ENCODE measurements at places on chromosomes 5 and 9. TPM values are rescaled to one million over a fixed set of nuclear protein-coding genes. Genes with fewer than 3 reads are reported as not detected.

- H3K4me3 ChIP-seq: no peak overlapping the region
- no peaks in the 10 kb centered on the region for H3K36me3 ChIP-seq
- peaks cover 4% of the 10 kb centered on the region for H3K27me3 ChIP-seq
These were observed 66.2 kb downstream of the PLPPR1 start for GRCh38 chr9:101094686-101095085.

DNA sequence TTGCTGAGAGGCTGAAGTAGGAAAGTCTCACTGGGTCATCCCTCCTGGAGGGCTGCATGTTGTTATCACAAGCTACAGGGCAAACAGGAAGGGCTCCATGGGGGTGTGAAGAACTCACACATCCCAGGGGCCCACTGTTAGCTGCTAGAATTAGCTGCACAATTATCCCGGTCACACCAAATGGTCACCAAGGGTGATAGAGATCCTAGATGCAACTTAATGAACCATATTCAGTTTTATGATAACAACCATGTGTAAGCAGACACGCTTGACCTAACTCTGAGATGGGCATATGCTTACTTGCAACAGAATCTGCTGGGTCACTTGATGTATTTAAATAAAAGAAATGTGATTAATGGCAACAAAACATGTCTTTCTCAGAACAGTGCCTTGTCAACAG lies 143.5 kb upstream of the C6 start:
- no peak overlapping the region for H3K27ac ChIP-seq
- no peaks in the 10 kb centered on the region for H3K4me1 ChIP-seq
- no peaks in the 10 kb centered on the region for H3K36me3 ChIP-seq
- H3K27me3 ChIP-seq: no peaks in the 10 kb centered on the region
- no peak for DNase-seq

DNA sequence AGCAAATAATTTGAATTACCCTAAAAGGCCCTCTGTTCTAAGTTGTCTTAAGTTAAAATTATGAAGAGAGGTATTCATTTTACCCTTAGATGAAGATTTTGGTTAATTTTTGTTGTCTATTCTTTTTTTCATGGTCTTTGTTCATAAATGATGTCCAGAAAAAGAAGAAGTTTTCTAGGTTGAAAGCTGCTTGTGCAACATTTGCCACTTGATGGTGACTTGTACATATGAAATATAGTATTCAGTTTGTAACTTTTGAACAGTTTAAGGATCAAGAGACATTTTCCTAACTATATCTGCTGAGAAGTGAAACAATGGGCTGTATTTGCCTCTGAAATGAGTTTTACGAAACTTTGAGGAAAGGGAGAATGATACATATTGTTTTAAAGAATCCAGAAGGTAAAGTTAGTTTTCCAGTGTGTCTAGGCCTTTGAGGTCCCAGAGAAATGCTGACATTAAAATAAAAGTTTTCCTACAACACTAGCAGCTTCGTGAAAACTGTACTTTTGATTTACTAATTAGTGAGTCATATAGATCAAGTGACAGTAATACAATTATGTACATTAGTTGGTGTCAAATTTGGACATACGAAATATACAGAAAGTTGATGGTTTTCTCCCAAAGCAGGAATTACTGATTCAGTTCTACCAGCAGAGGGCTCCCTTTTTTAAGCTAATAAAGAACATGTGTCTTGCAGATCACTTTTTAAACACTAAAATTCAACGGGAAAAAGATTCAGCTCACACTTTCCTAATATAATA lies 70.5 kb downstream of the PIK3R1 start:
- peaks cover 63% of the 10 kb centered on the region for H3K4me1 ChIP-seq
- no peaks in the 10 kb centered on the region for H3K27me3 ChIP-seq

- no peak overlapping the region for H3K27ac ChIP-seq
- H3K27me3 ChIP-seq: peaks cover 15% of the 10 kb centered on the region
- H3K36me3 ChIP-seq: peaks cover 2% of the 10 kb centered on the region
- peaks cover 4% of the 10 kb centered on the region for H3K4me1 ChIP-seq
These were observed 113.2 kb downstream of the STK32A start for GRCh38 chr5:147348046-147348445.

- no peaks in the 10 kb centered on the region for H3K27me3 ChIP-seq
- H3K4me1 ChIP-seq: peaks cover 6% of the 10 kb centered on the region
- H3K4me3 ChIP-seq: no peak overlapping the region
- H3K27ac ChIP-seq: no peak overlapping the region
These were observed 200.8 kb upstream of the MEF2C start for GRCh38 chr5:89083791-89084190.

Gene PPP1R26
- 19.5 TPM for total RNA-seq

GRCh38 chr5:22754155-22754554 lies 99.0 kb downstream of the CDH12 start:
- H3K4me3 ChIP-seq: no peak overlapping the region
- H3K27me3 ChIP-seq: peaks cover 11% of the 10 kb centered on the region
- no peaks in the 10 kb centered on the region for H3K4me1 ChIP-seq
- no peak for DNase-seq

DNA sequence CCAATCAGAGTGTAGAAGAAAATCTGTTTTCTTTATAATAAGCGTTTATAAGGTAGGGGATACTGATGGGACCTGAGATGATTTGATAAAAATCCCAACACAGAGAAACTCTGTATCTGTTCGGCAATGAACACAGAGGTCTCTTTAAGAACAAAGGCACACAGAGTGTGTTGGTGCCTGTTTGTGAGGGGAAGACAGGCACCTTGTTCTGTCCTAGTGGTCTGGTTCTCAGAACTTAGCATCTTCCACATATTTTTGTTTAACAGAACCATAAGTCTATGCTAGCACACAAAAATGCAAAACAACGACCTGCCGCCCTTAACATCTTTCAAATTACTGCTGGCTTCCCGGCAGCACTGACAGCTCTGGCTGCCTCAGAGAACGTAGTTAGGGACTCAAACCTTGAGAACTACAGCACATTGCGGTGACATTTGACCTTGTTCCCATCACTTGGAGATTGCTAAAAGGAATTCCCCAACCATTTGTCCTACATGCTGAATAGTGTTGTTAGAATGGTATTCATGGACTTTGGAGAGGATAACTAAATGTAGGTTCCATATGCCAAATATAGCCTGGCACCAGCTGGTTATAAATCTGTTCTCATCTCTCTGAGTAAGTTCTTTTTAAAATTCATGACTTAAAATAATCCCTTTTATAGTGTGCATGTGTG lies 871.7 kb upstream of the TYRP1 start:
- H3K36me3 ChIP-seq: no peaks in the 10 kb centered on the region
- H3K4me3 ChIP-seq: no peak overlapping the region
- H3K27me3 ChIP-seq: peaks cover 3% of the 10 kb centered on the region
- no peaks in the 10 kb centered on the region for H3K4me1 ChIP-seq
- H3K27ac ChIP-seq: no peak overlapping the region
- no peak for DNase-seq

DNA sequence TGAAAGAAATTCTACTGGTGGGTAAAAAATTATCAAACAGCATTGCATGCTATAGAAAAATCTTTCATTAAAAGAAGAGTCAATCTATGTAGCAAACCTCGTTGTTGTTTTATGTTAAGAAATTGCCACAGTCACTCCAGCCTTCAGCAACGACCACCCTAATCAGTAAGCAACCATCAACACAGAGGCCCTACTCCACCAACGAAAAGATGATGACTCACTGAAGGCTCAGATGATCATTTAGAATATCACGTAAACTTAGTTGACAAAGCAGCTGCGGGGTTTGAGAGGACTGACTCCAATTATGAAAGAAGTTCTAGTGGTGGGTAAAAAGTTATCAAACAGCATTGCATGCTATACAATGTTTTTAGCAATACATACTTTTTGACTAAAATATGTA lies 242.6 kb downstream of the DRD1 start:
- H3K27me3 ChIP-seq: peaks cover 5% of the 10 kb centered on the region
- no peak for DNase-seq
- no peak overlapping the region for H3K4me3 ChIP-seq
- no peak overlapping the region for H3K27ac ChIP-seq
- no peaks in the 10 kb centered on the region for H3K4me1 ChIP-seq

DNA sequence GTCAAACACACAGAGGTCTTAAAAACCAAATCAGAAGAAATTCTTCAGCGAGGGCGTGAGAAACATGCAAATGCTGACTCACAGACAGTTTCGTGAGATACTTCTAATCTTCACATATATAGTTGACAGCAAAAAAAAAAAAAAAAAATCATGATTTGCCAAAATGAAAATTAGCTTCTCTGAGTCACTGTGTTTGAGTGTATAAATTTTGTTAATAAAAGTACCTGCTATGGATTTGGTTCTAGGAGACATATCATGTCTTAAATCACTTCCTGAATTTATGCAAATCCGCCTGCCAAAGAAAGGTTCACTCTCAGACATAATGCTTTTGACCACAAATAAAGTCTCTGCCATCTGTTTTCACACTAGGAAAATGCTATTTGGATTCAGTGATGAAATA lies 114.3 kb downstream of the SLC1A3 start:
- DNase-seq: no peak
- no peak overlapping the region for H3K27ac ChIP-seq
- peaks cover 12% of the 10 kb centered on the region for H3K27me3 ChIP-seq
- H3K4me3 ChIP-seq: no peak overlapping the region
- no peaks in the 10 kb centered on the region for H3K4me1 ChIP-seq
- H3K36me3 ChIP-seq: peaks cover 3% of the 10 kb centered on the region

- peaks cover 37% of the 10 kb centered on the region for H3K36me3 ChIP-seq
- peaks cover 23% of the 10 kb centered on the region for H3K4me1 ChIP-seq
- H3K27ac ChIP-seq: no peak overlapping the region
These were observed 23.1 kb downstream of the SKP1 start for GRCh38 chr5:134153657-134154056.

Gene DCTN3
- total RNA-seq: 79.5 TPM

Gene PCA3
- not detected for total RNA-seq

Gene GRIA1
- total RNA-seq: 0.77 TPM

DNA sequence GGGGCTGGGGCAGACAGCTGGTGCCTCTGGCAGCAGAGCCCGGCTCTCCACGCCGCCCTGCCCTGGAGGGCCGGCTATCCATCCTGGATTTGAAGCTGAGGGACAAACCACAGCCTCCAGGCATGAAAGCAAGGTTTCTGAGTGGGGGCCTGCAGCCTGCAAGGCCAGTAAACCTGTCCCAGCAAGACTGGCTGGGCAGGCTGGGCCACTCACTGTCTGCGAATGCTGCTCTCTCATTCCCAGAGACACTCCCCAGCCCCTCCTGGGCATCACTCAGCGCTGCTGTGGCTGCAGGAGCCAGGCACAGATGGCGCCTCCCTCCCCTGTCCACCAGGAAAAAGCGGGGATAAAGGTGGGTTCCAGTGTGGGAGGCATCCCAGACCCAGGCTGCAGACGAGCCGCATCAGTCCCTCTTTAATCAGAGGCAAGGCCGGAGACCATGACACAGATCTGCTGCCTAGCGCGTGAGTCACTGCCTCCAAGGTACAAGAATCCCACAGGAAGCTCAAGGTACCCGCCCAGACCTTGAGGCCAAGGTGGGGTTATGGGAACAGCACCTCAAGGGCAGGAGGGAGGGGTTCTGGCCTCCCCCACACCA lies 118.0 kb downstream of the VAV2 start:
- H3K36me3 ChIP-seq: no peaks in the 10 kb centered on the region
- DNase-seq: no peak
- peak overlapping the region; percentile 22 for H3K4me3 ChIP-seq
- no peaks in the 10 kb centered on the region for H3K27me3 ChIP-seq
- H3K4me1 ChIP-seq: peaks cover 50% of the 10 kb centered on the region
- H3K27ac ChIP-seq: peak overlapping the region; percentile 91

- peaks cover 11% of the 10 kb centered on the region for H3K4me1 ChIP-seq
- no peak overlapping the region for H3K27ac ChIP-seq
- no peaks in the 10 kb centered on the region for H3K36me3 ChIP-seq
- peaks cover 41% of the 10 kb centered on the region for H3K27me3 ChIP-seq
These were observed 53.5 kb upstream of the FCN1 start for GRCh38 chr9:134971196-134971595.

GRCh38 chr5:170570476-170570875 lies 66.7 kb downstream of the KCNIP1 start:
- H3K27ac ChIP-seq: no peak overlapping the region
- H3K27me3 ChIP-seq: no peaks in the 10 kb centered on the region
- H3K36me3 ChIP-seq: peaks cover 1% of the 10 kb centered on the region

Gene PITX1
- 0.18 TPM for total RNA-seq

Gene CYLC2
- not detected for total RNA-seq

DNA sequence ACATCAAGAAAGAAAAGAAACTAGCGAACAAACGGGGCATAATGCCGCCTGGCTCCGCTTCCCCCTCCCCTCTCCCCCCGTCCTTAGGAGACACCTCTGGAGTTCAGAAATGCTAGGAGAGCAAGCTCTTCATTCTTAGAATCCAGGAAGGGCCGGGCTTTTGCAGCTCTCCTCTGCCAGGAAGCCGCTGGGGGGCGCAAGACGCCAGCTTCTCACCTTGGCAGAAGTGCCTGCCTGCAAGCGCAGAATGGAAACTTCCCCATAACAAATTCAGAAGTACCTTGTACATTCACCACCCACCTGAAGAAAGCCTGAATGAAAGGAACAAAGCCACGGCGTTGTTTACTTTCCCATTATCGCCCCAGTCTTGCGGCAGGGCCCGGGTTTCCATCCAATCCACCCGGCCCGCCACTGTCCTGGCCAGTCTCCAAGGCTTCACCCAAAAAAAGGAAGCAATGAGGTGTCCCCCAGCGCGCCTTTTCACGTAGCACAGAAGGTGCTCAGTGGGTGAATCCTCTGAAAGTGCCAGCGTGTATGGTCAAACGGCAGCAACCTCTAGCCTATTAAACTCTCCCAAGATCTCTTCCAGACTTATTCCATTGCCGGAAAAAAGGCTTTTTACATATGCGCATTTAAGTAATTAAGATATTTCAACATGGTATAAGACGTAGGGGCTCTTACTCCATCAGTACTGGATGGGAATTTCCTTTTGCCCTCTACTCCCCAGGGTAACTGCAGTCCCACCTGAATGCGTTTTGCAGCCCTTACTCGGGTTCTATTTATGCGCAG lies 1.6 kb upstream of the GADD45G start:
- H3K4me1 ChIP-seq: peaks cover 37% of the 10 kb centered on the region
- DNase-seq: peak; percentile 72

DNA sequence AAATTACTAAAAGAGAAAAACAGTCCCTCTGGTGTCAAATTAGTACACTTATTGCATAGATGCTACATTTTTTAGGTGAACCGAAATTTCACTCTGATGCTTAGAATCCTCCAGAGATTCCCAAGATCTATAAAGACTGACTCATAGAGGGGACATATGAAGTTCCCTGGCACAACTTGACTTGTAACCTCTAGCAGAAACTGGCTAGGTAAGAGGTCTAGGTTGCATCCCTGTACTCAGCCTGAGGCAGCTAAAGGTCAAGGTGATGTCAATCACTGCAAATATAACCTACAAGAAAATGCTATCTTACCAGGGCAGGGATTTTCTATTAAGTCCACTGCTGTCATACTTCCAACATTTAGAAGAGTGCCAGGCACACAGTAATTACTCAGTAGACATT lies 24.2 kb downstream of the HOMER1 start:
- H3K4me1 ChIP-seq: peaks cover 44% of the 10 kb centered on the region
- H3K4me3 ChIP-seq: no peak overlapping the region
- H3K27ac ChIP-seq: no peak overlapping the region
- DNase-seq: no peak

GRCh38 chr9:127131871-127132270 lies 9.4 kb upstream of the ANGPTL2 start:
- H3K4me1 ChIP-seq: peaks cover 57% of the 10 kb centered on the region
- H3K27me3 ChIP-seq: no peaks in the 10 kb centered on the region
- H3K36me3 ChIP-seq: no peaks in the 10 kb centered on the region
- DNase-seq: no peak

Gene DAB2IP
- 36.6 TPM for total RNA-seq

Measured in chondrocyte (in vitro differentiated cells).